CD4-positive, alpha-beta memory T cell (primary cell): ENCODE measurements at places on chromosomes 1 and 21. TPM values are rescaled to one million over a fixed set of nuclear protein-coding genes. Genes with fewer than 3 reads are reported as not detected.
A peak's percentile ranks its signal among the peaks of the same experiment; 100 is the strongest.

Gene TBX19
- total RNA-seq, result 3.6 TPM

Gene CAMK2N1
- total RNA-seq, result 6.5 TPM

Gene ARF1
- 265 TPM for total RNA-seq

Gene CFAP141
- total RNA-seq, result not detected

Gene LIN28A
- not detected for total RNA-seq

Gene TBX15
- not detected for total RNA-seq

Gene COL24A1
- 0.09 TPM for total RNA-seq

Gene USH2A
- not detected for total RNA-seq

Gene DMBX1
- total RNA-seq, result not detected

GRCh38 chr21:36246080-36246631 lies 73.8 kb upstream of the MORC3 start:
- no peaks in the 10 kb centered on the region for H3K27me3 ChIP-seq
- no peak overlapping the region for H3K4me3 ChIP-seq
- H3K27ac ChIP-seq, result no peak overlapping the region

DNA sequence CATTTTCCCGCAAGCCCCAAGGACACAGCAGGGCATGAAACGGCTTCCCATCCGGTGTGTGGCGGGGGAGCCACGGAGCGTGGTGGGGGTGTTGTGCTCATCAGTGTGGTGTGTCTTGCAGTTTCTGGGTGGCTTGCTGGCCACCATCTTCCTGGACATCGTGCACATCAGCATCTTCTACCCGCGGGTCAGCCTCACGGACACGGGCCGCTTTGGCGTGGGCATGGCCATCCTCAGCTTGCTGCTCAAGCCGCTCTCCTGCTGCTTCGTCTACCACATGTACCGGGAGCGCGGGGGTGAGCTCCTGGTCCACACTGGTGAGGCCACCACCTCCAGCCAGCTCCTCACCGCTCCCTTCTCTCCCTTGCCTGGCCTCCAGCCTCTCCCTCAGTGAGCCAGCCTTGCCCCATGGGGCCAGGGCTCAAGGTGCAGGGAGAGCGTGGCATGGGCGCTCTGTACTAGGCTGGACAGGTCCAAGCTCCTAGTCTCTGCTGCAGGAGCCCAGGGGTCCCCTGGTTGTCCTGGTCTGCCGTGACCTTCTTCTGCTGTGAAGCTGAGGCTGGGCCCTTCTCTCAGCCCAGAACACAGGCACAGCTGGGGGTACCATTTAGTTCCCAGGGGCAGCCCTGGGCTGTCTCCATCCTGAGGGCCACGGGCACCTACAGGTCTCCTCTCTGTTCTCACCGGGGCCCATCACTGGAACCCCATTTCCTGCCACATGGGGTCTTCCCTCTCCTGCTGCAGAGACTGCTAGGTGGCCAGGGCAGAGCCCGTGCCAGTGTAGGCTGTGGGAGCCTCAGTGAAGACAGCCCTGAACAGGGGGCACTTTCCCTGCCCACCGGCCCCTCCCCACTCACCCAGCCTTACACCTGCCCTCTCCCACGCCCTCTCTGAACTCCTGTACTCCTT lies 12.6 kb downstream of the AGTRAP start:
- no peaks in the 10 kb centered on the region for H3K27me3 ChIP-seq
- peaks cover 11% of the 10 kb centered on the region for H3K36me3 ChIP-seq
- no peak overlapping the region for H3K27ac ChIP-seq
- no peak overlapping the region for H3K4me3 ChIP-seq
- DNase-seq, result no peak

DNA sequence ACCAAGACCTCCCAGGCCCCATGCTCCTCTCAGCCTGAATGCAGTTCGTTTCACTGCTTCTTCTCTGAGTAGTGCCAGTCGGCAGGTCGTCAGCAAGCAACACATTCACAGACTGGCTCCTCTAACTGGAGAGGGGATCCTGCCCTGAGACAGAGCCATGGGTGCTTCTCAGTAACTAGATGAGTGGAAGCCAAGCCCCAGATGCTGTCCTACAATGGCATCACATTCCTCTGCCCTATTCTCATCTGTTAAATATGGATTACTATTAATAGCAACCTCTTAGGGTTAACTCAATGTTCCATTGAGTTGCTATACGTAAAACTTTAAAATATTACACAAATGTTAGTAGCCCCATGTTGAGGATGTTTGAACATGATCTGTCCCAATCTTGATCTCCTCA lies 84.2 kb upstream of the S1PR1 start:
- H3K4me3 ChIP-seq, result no peak overlapping the region
- no peak for DNase-seq
- H3K27me3 ChIP-seq, result no peaks in the 10 kb centered on the region

GRCh38 chr1:152167835-152168534 lies 9.0 kb upstream of the RPTN start:
- peaks cover 3% of the 10 kb centered on the region for H3K27me3 ChIP-seq
- H3K4me1 ChIP-seq, result no peaks in the 10 kb centered on the region
- no peaks in the 10 kb centered on the region for H3K36me3 ChIP-seq
- DNase-seq, result no peak
- H3K4me3 ChIP-seq, result no peak overlapping the region

GRCh38 chr21:37784591-37785318 lies 131.5 kb downstream of the KCNJ6 start:
- no peaks in the 10 kb centered on the region for H3K27me3 ChIP-seq
- no peaks in the 10 kb centered on the region for H3K4me1 ChIP-seq
- H3K36me3 ChIP-seq, result no peaks in the 10 kb centered on the region
- no peak overlapping the region for H3K4me3 ChIP-seq
- H3K27ac ChIP-seq, result no peak overlapping the region
- DNase-seq, result no peak

DNA sequence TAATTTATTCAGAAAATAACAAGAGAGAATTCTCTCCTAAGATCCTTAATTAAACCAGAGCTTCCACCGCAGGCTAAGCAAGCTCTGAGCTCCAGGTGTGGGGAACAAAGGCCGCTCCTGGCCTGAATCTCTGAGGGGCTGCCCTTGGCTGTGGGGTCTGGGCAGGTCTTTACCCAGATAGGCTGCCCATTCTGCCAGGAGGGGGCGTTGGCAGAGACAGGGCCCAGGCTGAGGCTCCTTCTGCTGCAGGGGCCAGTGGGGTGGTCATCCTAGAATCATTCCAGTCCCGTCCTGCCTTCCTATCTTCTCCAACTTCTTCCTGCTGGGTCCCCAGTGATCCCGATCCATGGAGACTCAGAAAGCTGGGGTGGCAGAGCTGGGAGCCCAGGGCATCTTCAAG lies 82.9 kb upstream of the POU3F1 start:
- no peaks in the 10 kb centered on the region for H3K27me3 ChIP-seq
- H3K4me3 ChIP-seq, result no peak overlapping the region
- H3K36me3 ChIP-seq, result no peaks in the 10 kb centered on the region
- no peak for DNase-seq
- H3K4me1 ChIP-seq, result no peaks in the 10 kb centered on the region
- no peak overlapping the region for H3K27ac ChIP-seq

GRCh38 chr1:219988387-219988786 lies 57.9 kb downstream of the EPRS1 start:
- H3K27me3 ChIP-seq, result no peaks in the 10 kb centered on the region
- no peaks in the 10 kb centered on the region for H3K4me1 ChIP-seq
- DNase-seq, result no peak
- H3K36me3 ChIP-seq, result peaks cover 21% of the 10 kb centered on the region

- peak overlapping the region; percentile 49 for H3K27ac ChIP-seq
- H3K4me1 ChIP-seq, result peaks cover 28% of the 10 kb centered on the region
- no peaks in the 10 kb centered on the region for H3K36me3 ChIP-seq
- no peaks in the 10 kb centered on the region for H3K27me3 ChIP-seq
- peak overlapping the region; percentile 88 for H3K4me3 ChIP-seq
- no peak for DNase-seq
These were observed 782 bp downstream of the PCAT6 start for GRCh38 chr1:202811296-202812175.

DNA sequence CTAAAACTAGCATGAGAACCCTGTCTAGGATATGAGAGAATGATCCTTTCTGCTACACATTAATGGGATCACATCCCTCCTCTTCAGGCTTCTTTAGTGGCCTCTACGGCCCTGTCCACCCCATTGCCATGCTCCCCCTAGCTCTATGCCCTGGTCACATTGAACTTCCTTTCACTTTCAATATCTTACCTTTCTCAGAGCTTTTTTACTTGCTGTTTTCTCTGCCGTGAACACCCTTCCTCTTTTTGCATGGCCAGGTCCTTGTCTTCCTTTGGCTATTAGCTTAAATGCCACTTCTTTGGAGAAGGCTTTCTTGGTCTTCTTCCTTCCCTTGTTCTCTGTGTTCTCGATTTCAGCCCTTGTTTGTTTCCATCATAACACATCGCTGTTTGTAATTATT lies 97.4 kb downstream of the GIPC2 start:
- H3K4me1 ChIP-seq, result peaks cover 11% of the 10 kb centered on the region
- no peak overlapping the region for H3K27ac ChIP-seq
- no peaks in the 10 kb centered on the region for H3K27me3 ChIP-seq
- peak; percentile 18 for DNase-seq

DNA sequence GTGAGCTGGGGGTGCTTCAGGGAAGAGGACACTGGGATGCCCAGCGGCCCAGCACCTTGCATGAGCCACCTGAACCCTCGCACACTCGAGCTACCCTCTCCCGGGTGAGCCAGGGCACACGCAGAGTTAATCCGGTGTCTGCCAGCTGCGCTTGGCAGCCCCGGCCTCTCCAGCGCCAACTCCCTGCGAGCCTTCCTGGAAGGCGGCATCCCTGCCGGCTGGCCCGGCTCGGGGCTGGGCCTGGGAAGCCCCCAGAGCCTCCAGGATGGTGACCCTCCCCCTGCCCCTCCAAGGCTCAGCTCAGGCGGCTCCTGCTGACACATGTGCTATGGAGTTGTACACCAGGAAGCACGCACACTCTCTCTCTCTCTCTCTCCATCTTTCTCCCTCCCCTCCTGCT lies 48.7 kb downstream of the RAP1GAP start:
- H3K27me3 ChIP-seq, result no peaks in the 10 kb centered on the region
- no peak for DNase-seq
- H3K4me3 ChIP-seq, result no peak overlapping the region
- H3K27ac ChIP-seq, result no peak overlapping the region
- H3K36me3 ChIP-seq, result no peaks in the 10 kb centered on the region
- no peaks in the 10 kb centered on the region for H3K4me1 ChIP-seq

GRCh38 chr1:234696148-234696576 lies 86.2 kb upstream of the IRF2BP2 start:
- no peak overlapping the region for H3K4me3 ChIP-seq
- no peak overlapping the region for H3K27ac ChIP-seq
- H3K4me1 ChIP-seq, result no peaks in the 10 kb centered on the region
- H3K27me3 ChIP-seq, result no peaks in the 10 kb centered on the region
- no peaks in the 10 kb centered on the region for H3K36me3 ChIP-seq

GRCh38 chr21:27275294-27275927 lies 308.5 kb upstream of the ADAMTS5 start:
- H3K27me3 ChIP-seq, result no peaks in the 10 kb centered on the region
- no peak overlapping the region for H3K4me3 ChIP-seq
- no peak overlapping the region for H3K27ac ChIP-seq
- H3K36me3 ChIP-seq, result no peaks in the 10 kb centered on the region
- DNase-seq, result no peak

- H3K36me3 ChIP-seq, result no peaks in the 10 kb centered on the region
- H3K4me3 ChIP-seq, result no peak overlapping the region
- DNase-seq, result peak; percentile 40
- no peaks in the 10 kb centered on the region for H3K27me3 ChIP-seq
These were observed 32.1 kb upstream of the EPHX4 start for GRCh38 chr1:91997607-91998195.
